ENCODE measurements at places on chromosomes 12 and 14. TPM values are rescaled to one million over a fixed set of nuclear protein-coding genes. Genes with fewer than 3 reads are reported as not detected.
A peak's percentile ranks its signal among the peaks of the same experiment; 100 is the strongest.

The TECPR2 gene
- total RNA-seq: 43.4 TPM

The CLECL1 gene
- not detected for total RNA-seq

DNA sequence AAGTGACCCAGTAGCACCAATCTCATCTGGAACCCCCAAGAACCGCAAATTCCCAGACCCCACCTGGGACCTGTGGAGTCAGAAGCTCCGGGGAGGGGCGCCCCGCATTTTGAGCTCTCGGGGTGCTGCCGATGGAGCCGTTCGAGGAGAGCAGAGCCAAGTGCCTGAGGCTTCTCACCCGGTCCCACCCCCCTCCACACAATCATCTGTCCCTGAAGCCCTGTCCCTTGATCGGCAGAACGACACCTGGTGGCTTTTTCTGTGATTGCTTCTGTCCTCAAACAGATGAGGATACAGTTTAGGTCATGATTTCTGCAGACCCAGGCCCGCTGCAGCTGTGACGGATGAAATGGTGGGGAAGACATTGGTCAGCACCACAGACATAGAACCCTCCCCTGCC lies 74.7 kb downstream of the NOC4L start:
- H3K4me3 ChIP-seq: no peak overlapping the region
- H3K27me3 ChIP-seq: no peaks in the 10 kb centered on the region
- H3K27ac ChIP-seq: no peak overlapping the region
- no peaks in the 10 kb centered on the region for H3K36me3 ChIP-seq

DNA sequence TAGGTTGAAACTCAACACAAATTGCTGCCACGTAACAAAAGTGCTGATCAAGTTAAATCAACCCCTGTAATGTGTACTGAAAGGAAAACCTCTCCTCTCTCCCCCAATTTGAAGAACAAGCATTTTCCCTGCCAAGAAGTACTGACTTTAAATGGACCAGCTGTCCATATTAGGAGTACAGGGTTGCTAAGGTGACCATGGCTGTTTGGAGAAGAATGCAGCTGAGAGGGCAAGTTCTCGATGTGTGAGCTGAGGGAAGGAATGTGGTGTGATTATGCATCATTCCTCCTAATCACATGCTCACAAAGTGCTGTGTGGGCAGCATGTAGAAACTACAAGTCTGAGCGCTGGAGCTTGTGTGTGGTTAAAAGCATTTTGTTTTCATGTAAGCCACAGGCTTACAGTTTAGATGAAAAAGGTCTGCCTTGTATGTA lies 50.9 kb upstream of the CCT2 start:
- H3K27ac ChIP-seq: peak overlapping the region; percentile 64
- no peak overlapping the region for H3K4me3 ChIP-seq
- DNase-seq: peak; percentile 73
- no peaks in the 10 kb centered on the region for H3K27me3 ChIP-seq
- H3K4me1 ChIP-seq: no peaks in the 10 kb centered on the region

GRCh38 chr14:29042551-29042950 lies 276.0 kb downstream of the FOXG1 start:
- no peak overlapping the region for H3K4me3 ChIP-seq
- no peaks in the 10 kb centered on the region for H3K4me1 ChIP-seq
- H3K36me3 ChIP-seq: no peaks in the 10 kb centered on the region
- H3K27me3 ChIP-seq: no peaks in the 10 kb centered on the region
- no peak overlapping the region for H3K27ac ChIP-seq
- DNase-seq: no peak

DNA sequence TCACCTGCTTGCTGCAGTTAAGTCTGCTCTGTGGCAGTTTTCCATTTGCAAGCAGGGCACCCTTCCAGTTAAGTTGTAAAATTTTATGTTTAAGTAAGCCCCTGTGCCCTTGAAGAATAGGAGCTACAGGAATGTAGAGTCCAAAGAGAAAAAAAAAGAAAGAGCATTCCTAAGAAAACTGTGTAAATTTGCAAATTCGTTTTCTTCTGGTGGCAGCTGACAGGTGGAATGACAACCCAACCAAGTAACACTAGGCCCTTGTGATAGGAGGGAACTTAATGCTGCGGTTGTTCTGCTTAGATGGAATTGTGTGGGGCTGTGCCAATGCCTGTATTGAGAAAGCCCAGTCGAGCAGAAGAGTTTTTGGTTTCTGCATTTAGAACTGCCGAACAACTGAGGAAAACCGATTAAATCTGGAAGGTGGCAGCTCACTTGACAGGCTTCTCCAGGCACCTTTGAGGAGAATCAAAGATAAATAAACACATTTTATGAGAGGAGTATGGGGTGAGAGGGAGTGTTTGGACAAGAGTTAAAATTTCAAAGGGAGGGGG lies 280.0 kb downstream of the RAD51B start:
- no peaks in the 10 kb centered on the region for H3K27me3 ChIP-seq
- no peaks in the 10 kb centered on the region for H3K4me1 ChIP-seq
- no peaks in the 10 kb centered on the region for H3K36me3 ChIP-seq

GRCh38 chr12:77925536-77926108 lies 94.9 kb downstream of the NAV3 start:
- peak; percentile 89 for DNase-seq
- no peaks in the 10 kb centered on the region for H3K27me3 ChIP-seq
- H3K4me1 ChIP-seq: no peaks in the 10 kb centered on the region

DNA sequence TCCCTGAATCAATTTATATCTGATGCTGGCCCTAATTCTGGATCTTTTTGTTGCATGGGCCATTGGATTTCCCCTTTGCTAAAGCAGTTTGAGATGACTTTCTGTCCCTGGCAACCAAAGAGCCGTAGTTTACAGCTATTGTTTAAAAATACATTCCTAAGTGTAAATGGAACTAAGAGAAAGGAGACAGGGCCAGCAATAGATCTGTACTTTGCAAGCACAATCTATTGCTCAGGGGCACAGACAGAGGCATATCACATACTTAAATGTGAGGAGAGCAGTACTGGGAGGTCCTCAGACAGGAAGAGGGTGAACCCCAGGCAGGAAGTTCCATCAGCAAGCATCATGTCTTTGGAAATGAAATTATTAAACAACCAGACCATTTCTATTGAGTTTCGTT lies 126.6 kb downstream of the ZFP36L1 start:
- H3K4me3 ChIP-seq: no peak overlapping the region
- DNase-seq: no peak
- H3K36me3 ChIP-seq: no peaks in the 10 kb centered on the region
- H3K27ac ChIP-seq: no peak overlapping the region

GRCh38 chr12:130044991-130045621 lies 117.2 kb upstream of the FZD10 start:
- H3K27ac ChIP-seq: no peak overlapping the region
- H3K4me3 ChIP-seq: no peak overlapping the region
- H3K27me3 ChIP-seq: no peaks in the 10 kb centered on the region
